CD4-positive, alpha-beta T cell treated with Interleukin-10 for 1 hour (primary cell): ENCODE measurements at places on chromosomes 12 and 14.

DNA sequence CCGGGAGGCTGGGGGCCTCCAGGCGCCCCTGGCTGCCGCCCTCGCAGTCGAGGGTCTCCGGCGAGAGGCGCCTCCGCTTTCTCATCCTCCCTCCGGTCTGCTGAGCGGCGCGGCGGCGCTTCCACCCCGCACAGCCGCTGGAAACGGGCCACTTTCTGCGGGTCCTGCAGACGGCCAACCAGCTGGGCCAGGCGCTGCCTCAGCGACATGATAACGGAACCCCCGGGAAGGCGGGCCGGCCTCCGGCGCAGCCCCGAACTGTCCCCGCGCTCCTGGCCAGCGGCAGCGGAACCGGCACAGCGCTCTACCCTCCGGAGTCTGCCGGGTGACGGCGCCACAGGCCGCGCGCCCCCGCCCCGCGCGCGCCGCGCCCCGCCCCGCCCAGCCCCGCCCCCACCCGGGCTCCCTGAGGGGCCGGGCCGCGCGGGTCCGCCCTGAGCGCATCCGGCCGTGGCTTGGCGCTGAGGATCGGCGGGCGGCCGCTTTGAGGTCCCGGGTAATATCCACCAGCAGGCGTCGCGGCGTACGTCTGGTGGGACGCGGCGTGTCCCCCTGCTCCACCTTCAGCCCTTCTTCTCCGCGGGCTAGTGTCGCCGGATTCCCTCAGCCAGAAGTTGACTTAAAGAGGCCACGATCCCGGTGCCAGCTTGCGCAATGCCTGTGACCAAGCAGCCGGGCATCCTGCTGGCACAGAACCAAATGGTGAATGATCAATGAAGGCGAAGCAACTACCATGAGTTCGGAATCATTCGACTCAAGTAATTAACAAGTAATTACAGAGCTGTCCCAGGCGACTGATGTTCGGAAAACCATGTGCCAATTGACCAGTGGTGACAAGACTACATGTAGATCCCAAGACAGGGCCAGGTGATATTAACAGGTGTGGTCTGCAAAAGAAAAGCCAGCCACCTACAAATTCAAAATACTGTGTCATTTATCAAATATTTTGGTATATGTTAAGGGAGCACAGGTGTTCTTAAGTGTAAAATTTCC is at the start of gene SGPP1:
Gene SGPP1, minus strand, starts transcription at position 330 of the 993 bp plus-strand sequence. Its CDS starts 121 bp downstream, at position 209.
- peak; percentile 90 for DNase-seq

DNA sequence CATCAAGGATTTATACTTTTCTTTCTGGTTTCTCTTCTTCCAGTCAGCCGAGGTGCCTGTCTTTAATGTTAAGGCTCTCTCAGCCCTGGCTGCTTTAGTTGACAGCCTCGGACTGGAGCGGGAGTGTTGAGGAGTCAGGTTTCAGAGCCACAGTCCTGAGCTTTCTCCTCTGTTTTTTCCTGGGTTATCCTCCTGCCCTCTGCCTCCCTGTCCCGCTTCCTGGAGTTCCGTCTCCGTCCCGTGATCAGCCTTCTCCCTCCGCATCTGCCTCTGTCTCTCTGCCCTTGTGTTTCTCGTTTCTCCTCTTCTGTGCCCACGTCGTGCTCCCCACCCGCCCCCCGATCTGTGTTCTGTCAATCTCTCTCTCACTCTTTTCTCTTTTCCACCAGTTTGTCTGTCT is 33.0 kb downstream of the IQSEC3 start:
- DNase-seq = no peak

DNA sequence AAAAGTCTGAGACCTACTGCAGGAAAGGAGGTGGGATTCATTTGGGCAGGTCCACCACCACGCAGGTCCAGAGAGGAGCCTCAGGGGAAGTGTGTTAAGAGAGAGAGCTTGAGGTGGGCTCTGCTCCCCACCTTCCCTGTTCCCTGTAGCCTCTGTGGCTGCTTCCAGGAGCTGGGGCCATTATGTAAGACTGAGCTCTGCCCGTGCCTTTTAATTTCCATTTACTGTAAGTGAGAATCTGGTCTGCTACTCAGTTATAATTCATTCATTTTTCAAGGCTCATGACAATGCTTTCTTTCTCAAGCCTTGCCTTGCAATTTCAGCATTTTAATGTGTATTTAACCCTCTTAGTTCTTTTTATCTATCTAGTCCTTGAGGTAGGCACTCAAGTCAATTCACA is 8.3 kb downstream of the SLC4A8 start:
- no peak for DNase-seq

DNA sequence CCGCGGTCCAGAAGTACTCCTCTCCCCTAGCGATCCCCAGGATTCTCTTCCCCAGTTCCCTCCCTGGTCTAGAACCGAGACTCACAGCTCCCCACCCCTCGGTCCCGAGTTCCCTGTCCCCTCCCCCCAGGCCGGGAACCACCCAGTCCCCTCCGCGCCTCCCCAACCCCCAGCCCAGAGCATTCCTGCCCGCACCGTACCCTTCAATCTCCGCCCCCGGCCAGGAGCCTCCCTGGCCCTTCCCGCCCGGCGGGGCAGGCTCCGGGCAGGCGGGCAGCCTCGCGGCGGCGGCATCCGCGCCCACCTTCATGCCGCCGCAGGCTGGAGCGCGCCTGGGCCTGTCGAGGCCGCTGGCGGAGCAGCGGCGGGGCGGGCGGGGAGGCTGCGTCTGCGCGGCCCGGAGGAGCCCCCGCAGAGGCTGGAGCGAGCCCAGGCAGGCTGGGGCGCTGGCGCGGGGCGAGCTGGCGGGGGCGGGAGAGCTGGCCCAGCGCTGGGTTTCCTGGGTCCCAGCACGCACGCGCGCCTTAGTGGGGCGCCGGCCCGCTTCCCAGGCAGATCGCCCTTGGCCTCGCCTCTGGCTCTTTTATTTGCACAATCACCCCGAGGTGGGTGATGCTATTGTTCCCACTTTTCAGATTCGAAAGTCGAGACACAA is 22.2 kb upstream of the GPR132 start:
- DNase-seq = no peak

- no peak for DNase-seq
Measured at GRCh38 chr14:105282098-105282725, 18.6 kb downstream of the BRF1 start.

GRCh38 chr12:116539905-116540482 is 19.2 kb upstream of the MAP1LC3B2 start:
- no peak for DNase-seq

DNA sequence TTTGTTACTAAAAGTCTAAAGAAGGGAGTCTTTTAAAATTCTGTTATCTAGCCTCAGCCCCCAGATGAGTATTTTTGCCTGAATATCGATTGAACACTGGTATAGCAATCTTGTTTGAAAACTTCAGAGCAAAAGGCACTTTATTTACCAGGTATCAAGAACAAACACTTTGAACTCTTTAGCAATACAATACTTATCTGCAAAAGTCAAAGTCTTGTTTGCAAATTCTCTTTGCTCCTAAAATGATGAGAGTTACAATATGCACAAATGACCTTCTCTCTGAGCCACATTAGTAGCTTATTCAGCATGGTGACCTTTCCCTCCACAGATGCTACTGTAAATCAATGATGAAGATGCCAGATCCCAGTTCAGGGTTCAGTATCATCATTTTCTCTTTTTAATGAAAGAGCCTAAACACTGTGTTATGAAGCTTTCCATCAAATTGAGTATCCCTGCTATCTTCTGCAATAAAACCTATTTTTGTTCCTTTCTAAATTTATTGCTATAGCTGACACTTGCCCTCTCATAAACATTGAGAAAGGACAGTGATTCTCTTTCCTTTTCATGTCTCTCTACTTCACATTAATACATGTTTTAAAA is 752.7 kb upstream of the MGAT4C start:
- DNase-seq = no peak

- no peak for DNase-seq
Measured at GRCh38 chr12:51071663-51072062, 11.7 kb downstream of the CSRNP2 start.

- DNase-seq = no peak
Measured at GRCh38 chr12:57985685-57986084, 44.3 kb downstream of the ATP23 start.

GRCh38 chr14:70555890-70556289 is 21.1 kb upstream of the ADAM20 start:
- DNase-seq = no peak
